ENCODE measurements at places on chromosomes 13 and 19. TPM values are rescaled to one million over a fixed set of nuclear protein-coding genes. Genes with fewer than 3 reads are reported as not detected.

STAP2 gene
- total RNA-seq, result 11.8 TPM

GRCh38 chr19:56144376-56144775, 3.3 kb downstream of the ZNF444 start:
- no peak overlapping the region for H3K27ac ChIP-seq
- H3K27me3 ChIP-seq, result no peaks in the 10 kb centered on the region
- H3K4me1 ChIP-seq, result no peaks in the 10 kb centered on the region
- no peak overlapping the region for H3K4me3 ChIP-seq
- no peak for DNase-seq

DNA sequence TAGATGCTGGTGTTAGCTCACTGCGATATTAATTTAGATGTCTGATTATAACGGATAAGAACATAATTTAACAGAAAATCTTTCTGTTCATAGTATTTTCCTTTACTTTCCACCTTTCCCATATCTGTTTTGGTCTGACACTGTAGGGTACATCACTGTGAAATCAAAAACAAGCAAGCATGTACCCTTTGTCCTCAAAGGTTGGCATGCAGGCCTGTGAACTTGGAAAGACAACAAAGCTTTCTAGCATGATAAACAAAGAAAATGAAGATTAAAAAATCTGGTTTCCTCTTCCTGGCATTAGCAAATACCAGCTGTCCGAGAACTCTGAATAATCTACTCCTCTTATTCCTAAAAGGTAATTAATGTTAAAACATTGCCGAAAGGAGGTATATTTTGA, 31.6 kb downstream of the THSD1 start:
- H3K27me3 ChIP-seq, result no peaks in the 10 kb centered on the region
- no peaks in the 10 kb centered on the region for H3K4me1 ChIP-seq
- H3K36me3 ChIP-seq, result peaks cover 10% of the 10 kb centered on the region
- no peak for DNase-seq
- no peak overlapping the region for H3K4me3 ChIP-seq

- H3K4me3 ChIP-seq, result no peak overlapping the region
- no peaks in the 10 kb centered on the region for H3K36me3 ChIP-seq
- DNase-seq, result no peak
- no peaks in the 10 kb centered on the region for H3K27me3 ChIP-seq
Observed at GRCh38 chr13:35179494-35179893, 237.4 kb downstream of the NBEA start.

ZNF135 gene
- 3.1 TPM for total RNA-seq

GRCh38 chr13:92913840-92914239, 312.8 kb upstream of the GPC6 start:
- H3K4me1 ChIP-seq, result no peaks in the 10 kb centered on the region
- no peak overlapping the region for H3K4me3 ChIP-seq
- no peaks in the 10 kb centered on the region for H3K36me3 ChIP-seq
- DNase-seq, result no peak

ZNF568 gene
- total RNA-seq, result 6.2 TPM

- H3K36me3 ChIP-seq, result no peaks in the 10 kb centered on the region
- H3K4me1 ChIP-seq, result no peaks in the 10 kb centered on the region
- H3K27ac ChIP-seq, result no peak overlapping the region
- H3K4me3 ChIP-seq, result no peak overlapping the region
- no peaks in the 10 kb centered on the region for H3K27me3 ChIP-seq
Observed at GRCh38 chr13:73228546-73228945, 169.7 kb downstream of the KLF5 start.

- DNase-seq, result no peak
- H3K27ac ChIP-seq, result no peak overlapping the region
- no peak overlapping the region for H3K4me3 ChIP-seq
- H3K27me3 ChIP-seq, result no peaks in the 10 kb centered on the region
Observed at GRCh38 chr13:110980921-110981320, 66.1 kb upstream of the ANKRD10 start.

CYP2A7 gene
- total RNA-seq, result not detected

CADM4 gene
- 9.6 TPM for total RNA-seq

All from right atrium auricular region (tissue), 2 donors.